ENCODE measurements at places on chromosomes 6 and 20.

- DNase-seq = no peak
These were observed 120.9 kb upstream of the SLC2A12 start for GRCh38 chr6:134173366-134173725.

DNA sequence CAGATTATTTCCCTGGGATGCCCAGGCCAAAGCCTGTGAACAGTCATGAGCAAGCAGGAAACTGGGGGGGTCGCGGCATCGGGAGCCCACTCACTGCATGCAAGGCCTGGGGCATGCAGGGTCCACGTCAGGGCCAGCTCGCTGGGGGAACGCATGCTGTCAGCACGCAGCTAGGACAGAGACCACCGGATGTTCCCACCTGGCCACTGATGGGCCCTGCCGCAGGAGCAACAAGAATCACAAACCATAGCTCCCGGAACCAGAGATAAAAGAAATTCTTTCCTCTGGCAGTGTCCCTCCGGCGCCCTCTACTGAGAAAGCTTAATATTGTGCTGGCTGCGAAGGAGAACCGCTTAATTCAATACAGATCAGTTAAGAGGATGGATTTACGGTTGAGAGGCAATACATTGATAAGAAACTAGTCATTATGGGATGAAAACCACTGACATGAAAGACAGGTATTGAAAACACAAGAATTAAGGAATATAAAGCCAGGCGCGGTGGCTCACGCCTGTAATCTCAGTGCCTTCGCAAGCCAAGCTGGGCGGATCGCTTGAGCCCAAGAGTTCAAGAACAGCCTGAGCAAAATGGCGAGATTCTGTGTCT lies 32.6 kb downstream of the C6orf15 start:
- peak; percentile 35 for DNase-seq

DNA sequence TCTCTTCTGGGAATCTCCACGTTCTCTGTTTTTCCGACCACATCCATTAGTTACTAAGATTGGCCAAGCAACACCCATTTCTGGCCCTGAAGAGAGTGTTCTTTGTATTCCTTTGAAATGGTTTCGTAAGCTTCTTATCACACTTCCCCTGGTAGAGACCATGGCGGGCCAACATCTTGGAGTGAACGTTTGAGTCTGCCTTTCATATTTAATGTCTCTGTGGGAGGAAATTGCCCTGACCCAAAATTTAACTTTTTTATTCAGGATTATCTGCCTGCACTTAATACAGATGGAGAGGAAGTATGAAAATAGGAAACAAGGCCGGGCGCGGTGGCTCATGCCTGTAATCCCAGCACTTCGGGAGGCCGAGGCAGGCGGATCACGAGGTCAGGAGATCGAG lies 177.0 kb upstream of the SNX9 start:
- no peak for DNase-seq

DNA sequence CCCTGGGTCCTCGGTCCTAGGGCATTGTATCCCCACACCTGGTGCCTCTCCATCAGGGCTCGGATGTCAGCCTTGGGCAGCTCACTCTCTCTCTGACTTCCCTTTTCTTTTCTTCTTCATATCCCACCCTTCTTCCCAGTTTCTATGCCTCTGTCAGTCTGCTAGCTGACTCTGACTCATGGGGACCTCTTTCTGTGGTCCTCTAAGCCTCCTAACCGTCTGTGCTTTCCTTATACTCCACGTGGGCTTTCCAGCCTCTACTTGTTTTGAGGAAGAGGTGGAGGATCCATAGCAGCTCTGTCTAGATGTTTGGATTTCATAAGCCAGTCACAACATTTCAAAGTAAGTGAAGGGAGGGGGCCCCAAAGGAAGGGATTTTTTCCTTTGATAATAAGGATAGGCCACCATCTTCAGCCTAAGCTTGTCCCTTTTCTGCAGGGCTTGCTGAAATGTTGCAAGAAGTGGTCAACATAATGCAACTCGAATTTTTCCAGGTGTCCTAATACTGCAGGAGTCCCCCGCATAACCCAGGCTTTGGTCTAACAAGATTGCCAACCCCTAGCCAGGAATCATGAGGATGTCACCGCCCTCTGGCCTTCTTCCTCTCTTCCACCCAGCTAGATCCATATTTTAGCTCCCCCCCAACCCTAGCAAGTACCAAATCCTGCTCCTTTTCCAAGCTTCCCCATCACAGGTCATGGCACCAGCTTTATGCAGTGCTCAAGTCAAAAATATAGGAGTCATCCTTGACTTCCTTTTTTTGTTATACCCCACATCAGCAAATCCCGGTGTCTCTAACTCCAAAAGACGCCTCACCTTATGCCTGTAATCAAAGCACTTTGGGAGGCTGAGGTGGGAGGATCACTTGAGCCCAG lies 8.7 kb upstream of the PLTP start:
- no peak for DNase-seq

DNA sequence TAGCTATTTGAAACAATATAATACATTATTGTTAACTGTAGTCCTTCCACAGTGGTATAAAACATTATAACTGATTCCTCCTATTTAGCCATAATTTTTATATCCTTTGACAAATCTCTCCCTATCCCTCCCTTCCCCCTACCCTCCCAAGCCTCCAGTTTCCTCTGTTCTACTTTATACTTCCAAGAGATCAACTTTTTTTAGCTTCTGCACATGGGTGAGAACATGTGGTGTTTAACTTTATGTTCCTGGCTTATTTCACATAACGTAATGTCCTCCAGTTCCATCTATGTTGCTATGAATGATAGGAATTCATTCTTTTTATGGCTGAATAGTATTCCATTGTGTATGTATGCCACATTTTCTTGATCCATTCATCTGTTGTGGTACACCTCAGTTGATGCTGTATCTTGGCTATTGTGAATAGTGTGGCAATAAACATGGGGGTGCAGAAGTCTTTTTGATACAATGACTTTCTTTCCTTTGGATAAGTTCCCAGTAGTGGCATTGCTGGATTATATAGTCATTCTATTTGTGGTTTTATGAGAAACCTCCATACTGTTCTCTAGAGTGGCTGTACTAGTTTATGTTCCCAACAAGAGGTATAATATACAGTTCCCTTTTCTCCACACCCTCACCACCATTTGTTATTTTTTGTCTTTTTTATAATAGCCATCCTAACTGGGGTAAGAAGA lies 205.0 kb downstream of the KCNQ5 start:
- no peak for DNase-seq

DNA sequence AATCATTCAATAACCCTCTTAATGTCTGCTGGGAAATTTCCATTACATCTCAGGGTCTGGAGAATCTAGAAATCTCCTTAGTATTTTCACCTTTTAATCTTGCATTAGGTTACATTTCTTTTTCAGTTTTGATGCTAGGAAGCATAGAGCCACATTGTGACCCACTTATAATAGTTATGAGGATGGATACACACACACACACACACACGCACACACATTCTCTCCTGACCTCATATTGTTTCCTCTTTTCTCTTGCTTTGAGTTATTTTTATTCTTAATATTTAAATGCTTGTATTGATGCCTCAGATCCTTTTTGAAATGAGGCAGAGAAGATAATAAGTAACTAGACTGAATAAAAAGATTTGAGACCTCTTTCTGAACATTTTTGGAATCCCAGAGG lies 128.4 kb downstream of the KLHL32 start:
- no peak for DNase-seq

DNA sequence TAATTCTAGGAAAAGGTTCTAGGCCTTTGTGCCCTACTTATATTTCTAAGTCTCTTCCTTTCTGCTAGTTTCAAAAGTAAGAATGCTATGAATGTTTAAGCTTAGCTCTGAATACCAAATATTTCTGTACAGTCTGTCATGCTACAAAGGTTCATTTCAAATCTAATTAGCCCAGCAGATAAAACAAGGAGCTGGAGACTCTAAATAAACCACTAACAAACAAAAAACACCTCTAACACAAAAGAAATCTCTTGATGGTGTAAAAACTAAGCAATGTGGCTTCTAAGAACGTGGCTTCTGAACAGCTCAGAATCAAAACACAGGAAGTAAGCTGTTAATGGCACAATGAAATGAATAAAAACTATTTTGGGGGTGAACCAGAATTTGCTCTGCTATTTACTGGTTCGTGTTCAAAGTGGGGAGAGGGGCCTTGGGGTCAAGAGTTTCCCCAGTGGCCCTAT lies 198.3 kb downstream of the BCAS1 start:
- DNase-seq = no peak

- DNase-seq = no peak
These were observed 78.1 kb upstream of the FLRT3 start for GRCh38 chr20:14415467-14415866.

DNA sequence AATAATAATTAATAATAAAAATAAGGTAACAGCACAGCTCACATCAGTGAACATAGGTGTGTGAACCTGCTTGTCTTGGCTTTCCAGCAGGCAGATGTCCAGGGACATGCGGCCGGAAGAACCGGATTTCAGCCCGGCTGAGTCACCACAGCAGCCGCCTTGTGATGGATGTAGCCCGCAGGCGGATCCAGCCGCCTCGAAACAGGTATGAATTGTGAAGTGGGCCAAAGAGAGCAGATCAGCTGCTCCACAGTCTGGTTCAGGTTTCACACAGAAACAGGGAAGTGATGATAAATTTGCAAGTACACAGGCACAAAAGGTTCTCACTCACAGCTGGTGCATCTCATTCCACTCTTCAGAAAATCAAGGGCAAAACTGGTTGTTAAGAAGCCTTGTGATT lies 55.1 kb downstream of the ID4 start:
- DNase-seq = no peak

All from GDM1 (cell line).